Left ventricle myocardium superior (tissue), 1 donor: ENCODE measurements at places on chromosomes 3 and 15. TPM values are rescaled to one million over a fixed set of nuclear protein-coding genes. Genes with fewer than 3 reads are reported as not detected.

Gene DUOXA2
- not detected for total RNA-seq

Gene FETUB
- total RNA-seq, result not detected

Gene VGLL3
- total RNA-seq, result 3.6 TPM

Gene ALPK3
- total RNA-seq, result 118 TPM

Gene OXTR
- total RNA-seq, result 0.20 TPM

Gene CIB2
- 16.4 TPM for total RNA-seq

Gene GOLGA8T
- total RNA-seq, result 0.27 TPM

Gene CRYGS
- total RNA-seq, result 0.55 TPM

DNA sequence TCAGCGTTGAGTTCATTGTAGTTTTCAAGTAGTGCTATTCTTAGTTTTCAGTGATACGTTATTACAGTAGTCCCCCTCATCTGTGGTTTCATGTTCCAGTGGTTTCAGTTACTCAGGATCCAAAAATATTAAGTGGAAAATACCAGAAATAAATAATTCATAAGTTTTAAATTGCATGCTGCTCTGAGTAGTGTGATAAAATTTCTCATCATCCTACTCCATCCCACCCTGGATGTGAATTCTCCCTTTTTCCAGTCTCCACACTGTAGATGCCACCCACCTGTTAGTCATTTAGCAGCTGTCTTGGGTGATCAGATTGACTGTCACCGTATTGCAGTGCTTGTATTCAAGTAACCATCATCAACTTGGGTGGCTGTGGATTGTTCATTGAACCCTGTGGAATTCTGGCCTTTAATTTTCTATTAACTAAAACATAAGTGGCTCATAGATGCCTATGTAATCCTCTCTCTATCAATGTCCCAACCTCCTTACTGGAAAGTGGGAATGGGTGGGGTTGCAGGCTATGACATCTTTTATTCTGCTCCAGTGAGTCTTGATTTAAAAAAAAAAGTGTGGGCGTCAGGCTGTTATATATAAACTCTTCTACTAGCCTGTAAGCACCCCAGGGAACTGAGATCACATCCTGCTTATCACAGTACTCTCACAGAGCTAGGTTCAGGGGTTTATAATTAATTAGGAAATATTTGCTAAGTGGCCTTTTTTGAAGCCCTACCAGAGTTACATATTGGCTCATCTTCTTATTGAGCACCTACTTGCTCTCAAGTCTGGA, 97.5 kb downstream of the CFAP20DC start:
- no peak for DNase-seq

DNA sequence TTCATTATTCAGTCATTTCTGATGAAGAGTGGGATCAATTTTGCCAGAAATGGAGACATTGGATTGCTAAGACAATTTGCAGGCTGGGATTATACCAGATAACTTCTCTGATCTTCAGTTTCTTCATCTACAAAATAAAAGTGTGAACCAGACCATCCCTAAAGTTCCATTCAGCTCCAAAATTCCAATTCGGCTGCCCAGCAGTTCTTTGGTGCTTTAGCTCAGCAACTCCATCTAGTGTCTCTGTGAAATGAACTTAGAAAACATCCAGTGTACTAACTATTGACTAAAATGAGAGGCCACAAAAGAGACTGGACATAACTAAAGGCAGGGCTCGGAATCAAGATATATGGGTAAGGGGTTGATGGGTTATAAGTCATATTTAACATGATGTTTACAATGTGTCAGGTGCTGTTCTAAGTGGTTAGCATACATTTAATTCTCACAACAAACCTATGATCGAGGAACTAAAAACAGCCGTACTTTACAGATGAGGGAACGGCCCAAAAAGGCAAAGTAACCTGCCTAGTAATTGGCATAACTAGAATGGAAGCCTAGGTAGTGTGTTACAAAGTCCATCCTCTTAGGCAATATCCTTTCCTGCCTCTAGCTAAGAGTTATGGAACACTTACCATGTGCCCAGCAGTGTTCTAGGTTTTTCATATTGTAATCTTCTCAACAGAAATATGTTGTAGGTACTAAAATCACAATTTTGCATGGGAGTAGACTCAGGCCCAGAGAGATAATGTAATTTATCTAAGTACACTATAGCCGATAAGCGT, 17.0 kb downstream of the THAP10 start:
- DNase-seq, result no peak

GRCh38 chr3:197168606-197169005, 129.8 kb downstream of the DLG1 start:
- DNase-seq, result no peak

GRCh38 chr3:7917443-7918151, 584.0 kb upstream of the LMCD1 start:
- no peak for DNase-seq

DNA sequence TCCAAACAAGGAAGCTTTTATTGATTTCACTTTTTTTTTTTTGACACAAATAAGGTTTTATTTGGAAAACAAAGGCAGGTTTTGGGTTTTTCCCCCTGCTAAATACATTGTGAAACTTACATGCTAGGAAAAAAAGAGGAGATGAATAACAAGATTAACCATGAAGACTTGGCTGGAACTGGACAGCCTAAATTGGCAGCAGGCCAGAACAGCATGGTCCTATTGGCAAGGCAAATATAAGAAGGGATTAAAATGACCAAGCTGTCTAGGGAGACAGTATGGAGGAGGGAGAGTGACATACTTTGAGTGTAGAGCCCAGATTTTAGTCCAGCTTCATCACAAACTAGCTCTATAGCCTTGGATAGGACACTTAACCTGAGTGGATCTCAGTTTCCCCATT, 63.9 kb upstream of the BBX start:
- DNase-seq, result no peak
